ENCODE measurements at places on chromosomes 3 and 15.

DNA sequence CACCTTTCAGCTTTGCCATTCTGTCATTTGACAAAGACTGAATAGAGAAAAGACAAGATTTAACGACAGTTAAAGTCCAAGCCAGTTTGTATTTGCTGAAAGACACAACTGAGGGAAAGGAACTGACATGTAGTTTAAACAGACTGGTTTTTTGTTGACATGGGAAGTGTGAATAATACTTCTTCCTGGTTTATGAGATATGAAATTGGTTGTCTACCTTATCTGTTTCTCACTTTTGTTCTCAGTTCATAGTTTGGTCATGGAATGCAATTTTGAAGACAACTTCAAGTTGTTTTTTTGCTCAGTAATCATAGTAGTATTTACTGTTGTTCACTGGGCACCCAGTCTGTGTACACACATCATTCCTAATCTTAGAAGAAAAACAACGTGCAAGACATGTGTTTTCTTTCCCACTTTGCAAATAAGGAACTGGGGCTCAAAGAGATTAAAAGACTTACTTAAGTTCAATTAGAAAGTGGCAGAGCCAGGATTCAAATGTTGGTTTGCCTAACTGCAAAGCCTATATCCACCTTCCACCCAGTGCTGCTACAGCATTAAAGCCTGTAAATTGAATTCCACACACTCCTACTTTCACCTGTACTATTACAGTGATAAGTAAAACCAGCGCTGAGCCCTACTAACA, 103.5 kb downstream of the LPP start:
- no peak for DNase-seq

DNA sequence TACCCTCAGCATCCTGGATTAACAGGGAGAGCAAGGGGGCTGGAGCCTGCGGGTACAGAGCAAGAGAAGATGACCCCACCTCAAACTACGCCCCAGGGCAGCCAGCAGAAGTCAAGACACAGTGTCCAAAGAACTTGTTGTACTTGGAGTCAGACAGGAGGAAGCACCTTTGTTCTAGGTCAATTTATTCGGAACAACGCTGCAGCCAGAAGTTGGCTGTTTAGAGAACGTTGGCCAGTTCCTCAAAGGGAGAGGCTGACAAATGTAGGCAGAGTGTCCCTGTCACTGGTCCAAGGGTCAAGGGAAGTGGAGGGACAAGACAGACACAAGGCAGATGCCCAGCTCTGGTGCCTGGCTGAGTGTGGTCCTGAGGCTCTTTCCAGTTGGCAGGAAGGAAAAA, 32.1 kb upstream of the PIAS1 start:
- no peak for DNase-seq

GRCh38 chr3:45537970-45538640, 56.4 kb upstream of the LIMD1 start:
- no peak for DNase-seq

DNA sequence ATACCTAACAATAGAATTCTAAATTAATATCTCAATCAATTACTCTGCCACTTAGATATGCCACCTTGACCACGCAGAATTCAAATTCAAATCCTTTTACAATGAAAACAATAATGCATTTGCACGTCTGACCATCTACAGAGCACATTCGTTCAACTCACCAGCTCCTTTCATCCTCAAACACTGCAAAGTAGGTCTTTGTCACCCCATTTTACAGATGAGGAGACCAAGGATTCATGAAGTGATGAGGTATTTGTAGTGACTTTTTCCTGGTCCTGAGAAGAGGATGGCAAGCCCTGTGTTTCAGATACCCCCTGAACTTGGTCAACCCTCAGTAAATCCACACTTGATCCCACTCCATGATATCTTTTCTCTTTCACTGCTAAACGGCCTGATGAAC, 42.2 kb downstream of the HES1 start:
- no peak for DNase-seq

DNA sequence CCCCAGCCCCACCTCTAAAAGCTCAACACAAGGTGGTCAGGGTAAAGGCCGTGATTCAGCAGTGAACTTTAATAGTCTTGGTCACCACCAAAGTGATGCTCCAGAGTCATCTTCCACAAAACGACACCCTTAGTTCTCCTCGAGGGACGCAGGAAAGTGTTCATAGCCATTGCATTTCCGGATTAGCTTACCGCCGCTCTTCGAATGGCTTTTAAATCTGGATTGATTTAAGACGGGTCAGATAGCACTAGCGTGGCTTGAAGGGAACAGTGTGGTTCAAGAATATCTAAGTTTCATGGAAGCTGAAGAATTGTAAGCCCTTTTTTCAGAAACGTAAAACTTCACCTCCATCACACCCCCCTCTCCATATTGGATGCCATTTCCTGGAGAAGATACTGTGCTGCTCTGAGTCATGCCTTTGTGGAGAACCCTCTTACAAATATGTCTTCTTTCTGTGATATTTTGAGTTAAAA, 829 bp downstream of the RNF7 start:
- DNase-seq = peak; percentile 1

GRCh38 chr3:46085421-46086082, 58.3 kb upstream of the XCR1 start:
- no peak for DNase-seq

DNA sequence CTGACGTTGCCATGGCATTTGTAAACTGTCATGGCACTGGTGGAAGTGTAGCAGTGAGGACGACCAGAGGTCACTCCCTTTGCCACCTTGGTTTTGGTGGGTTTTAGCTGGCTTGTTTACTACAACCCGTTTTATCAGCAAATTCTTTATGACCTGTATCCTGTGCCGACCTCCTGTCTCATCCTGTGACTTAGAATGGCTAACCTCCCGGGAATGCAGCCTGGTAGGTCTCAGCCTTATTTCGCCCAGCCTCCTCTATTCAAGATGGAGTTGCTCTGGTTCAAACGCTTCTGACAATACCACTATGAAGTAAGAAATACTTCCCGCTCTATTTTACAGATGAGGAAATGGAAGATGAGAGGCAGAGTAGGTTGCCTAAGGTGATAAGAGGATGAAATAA, 16.6 kb downstream of the PAQR9 start:
- no peak for DNase-seq

- DNase-seq = no peak
Measured at GRCh38 chr3:76679541-76679940, 360.4 kb upstream of the ROBO2 start.

DNA sequence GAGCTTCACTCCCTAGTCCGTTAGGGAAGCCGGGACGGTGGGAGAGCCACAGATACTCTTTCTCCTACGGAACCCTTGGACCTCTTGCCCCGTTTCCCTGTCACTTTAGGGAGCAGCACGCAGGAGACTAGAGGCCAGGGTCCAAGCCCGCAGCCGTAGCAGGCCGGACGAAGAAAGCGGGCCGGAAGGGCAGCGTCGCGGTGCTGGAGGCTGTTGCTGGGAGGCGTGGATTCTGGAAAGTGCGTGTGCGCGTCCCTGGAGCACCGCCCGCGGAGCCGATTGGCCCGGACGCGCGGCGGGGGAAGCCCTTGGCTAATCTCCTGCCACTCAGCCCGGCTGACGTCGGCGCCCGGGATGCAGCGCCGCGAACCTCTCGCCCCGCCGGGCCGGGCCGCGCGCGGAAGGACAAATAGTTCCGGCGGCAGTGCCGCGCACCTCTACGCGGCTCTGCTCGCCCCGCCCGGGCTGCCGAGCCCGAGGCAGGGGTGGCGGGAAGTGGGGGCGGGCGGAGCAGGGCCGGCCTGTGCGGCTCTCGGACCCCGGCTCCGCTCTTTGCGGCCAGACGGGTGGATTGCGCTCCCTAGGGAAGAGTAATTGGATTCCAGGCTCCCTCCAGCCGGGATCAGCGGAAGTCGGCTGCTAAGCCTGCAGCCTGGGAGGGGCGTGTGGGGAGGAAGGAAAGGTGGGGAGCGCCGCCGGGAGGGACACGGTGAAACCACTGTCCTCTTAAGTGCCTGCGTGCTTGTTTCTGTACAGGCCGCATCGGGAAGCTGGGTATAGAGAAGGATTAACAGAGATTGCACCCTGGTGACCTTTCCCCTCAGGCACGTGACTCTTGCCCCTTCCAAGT, 31.3 kb upstream of the TCF12 start:
- peak; percentile 67 for DNase-seq

- no peak for DNase-seq
Measured at GRCh38 chr15:39360452-39360851, 220.4 kb upstream of the THBS1 start.

DNA sequence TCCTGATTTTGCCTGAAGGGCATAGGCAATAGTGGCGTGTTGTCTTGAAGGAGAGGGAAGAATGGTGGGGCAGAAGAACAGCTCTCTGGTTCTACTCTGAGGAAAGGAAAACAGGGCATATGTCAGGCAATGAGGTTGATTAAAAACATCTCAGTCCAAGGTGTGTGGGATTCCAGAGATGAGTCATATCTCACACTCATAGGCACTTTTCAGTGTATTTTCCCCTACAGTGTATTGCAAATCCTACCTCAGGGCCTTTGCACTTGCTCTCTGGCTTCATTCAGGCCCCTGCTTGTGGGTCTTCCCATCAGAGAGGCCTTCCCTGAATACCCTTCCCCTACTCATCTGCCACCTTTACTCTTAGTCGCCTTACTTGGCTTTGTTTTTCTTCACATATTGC, 107.8 kb downstream of the SLCO3A1 start:
- no peak for DNase-seq

- no peak for DNase-seq
Measured at GRCh38 chr15:85886309-85886811, 91.6 kb upstream of the KLHL25 start.

DNA sequence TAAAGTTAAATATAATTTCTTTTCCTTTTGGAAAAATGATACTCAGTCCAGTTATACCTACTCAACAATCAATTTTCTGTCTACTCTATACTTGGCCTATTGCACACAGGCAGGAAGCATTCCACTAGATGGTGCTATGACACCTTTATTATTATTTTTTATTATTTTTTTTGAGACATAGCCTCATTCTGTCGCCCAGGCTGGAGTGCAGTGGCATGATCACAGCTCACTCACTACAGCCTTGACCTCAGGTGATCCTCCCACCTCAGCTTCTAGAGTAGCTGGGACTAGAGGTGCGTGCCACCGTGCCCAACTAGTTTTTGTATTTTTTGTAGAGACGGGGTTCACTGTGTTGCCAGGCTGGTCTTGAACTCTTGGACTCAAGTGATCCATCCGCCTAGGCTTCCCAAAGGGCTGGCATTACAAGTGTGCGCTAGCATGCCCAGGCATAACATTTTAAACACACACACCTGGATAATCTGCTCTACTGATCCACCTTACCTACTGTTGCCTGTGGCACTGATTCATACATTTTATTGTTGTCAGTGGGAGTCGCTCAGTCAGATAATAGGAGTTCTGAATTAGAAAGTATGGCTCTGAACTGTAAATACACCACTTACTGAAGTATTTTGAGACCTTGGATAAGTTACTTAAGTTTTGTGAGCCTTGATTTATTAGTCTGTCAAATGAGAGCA, 56.2 kb downstream of the EIF3J start:
- no peak for DNase-seq

DNA sequence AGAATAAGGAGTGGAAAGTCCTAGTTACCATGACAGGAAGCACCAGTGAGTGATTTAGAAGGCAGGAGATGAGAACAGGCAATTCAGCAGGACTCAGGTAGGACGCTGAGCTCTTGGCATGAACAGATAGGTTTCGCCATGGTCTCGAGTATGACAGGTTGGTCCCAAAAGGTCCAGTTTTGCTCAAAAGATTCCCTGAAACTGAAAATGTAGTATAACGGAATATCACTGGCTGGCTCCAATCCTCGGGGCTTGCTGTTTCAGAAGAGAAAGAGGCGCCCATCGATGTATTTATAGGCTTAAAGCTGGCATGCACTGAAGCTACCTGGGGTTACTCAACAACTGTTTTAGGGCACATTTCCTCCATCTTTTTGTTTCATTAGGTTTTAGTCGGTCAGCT, 59.2 kb downstream of the SRGAP3 start:
- no peak for DNase-seq

DNA sequence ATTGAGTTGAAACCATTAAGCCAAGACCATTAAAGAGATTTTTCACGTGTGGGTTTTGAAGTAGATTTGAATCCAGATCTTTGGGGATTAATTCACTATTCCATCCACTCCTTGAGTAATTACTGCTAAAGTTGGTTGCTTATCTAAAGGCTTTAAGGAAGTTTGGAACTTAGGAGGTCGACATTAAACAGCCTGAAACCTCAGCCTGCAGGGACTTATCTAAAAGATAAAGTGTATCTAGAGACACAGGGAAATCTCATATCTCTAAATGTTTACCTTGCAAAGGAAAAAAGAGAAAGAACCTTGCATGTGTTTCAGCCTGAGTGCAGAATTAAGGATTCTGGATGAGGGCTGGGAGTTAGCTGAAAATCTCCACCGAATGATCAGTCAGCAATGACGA, 158.6 kb downstream of the MEIS2 start:
- DNase-seq = no peak

DNA sequence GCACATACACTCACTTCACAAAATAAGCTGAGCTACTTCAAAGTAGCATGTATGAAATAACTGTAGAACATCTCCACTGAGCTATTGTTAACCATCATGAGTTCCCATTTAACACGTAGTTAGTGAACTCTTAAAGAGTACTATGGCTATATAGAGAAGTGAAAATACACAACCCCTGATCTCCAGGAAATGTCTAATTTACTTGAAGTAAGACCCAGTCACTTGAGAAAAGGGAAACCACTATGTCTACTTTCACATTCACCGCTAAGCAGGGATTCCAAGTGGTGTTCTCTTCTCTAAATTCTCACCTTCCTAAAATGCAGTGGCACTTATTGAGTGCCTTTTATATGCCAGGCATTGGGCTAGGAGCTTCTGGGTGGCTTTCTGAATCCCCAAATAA, 35.0 kb upstream of the COLQ start:
- no peak for DNase-seq

GRCh38 chr3:130948001-130948773, 54.3 kb downstream of the ATP2C1 start:
- no peak for DNase-seq

DNA sequence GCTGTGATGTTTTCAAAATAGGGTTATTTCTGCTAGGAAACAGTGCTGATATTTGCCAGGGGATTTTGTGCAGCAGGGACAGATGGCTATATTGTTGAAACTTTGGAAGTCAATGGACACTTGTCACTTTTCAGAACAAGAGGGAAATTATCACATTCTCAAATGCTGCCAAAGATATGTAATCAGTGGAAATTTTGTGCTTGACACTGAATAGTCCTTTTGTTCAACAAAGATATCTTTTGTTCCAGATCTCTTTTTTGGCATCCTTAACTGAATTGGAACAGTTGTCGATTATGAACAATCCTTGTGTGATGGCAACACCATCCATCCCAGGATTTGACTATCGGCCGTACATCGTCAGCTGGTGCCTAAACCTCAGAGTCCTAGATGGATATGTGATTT, 7.8 kb downstream of the CEP97 start:
- no peak for DNase-seq

- no peak for DNase-seq
Measured at GRCh38 chr3:98026425-98027084, 8.6 kb downstream of the GABRR3 start.

- DNase-seq = no peak
Measured at GRCh38 chr15:25333049-25333448, 105.8 kb downstream of the UBE3A start.

DNA sequence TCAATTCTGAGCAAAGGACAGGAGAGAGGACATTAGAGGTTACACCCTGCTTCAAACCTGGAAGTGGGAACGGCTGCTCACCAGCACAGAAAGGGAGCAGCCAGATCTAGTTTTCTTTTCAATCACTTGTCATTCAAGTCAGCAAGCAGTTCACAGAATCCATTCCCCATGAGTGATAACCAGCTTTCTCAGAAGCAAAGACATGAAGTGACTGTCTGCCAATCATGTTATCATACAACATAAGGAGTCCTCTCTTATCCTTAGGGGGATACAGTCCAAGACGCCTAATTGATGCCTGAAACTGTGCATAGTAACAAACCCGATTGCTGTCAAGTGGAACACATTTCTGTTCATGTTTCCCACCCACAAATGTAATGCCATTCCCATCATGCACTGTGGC, 54.7 kb downstream of the FAM98B start:
- no peak for DNase-seq

Measured in stimulated activated CD8-positive, alpha-beta memory T cell treated with anti-CD3 and anti-CD28 coated beads, Interleukin-12 subunit alpha, Interleukin-12 subunit beta, amount 100 ng/mL, for 4 hours (primary cell).